Fibroblast of skin of right biceps (primary cell): ENCODE measurements at places on chromosomes 13 and 19.

- DNase-seq, result peak; percentile 44
Measured at GRCh38 chr13:110713981-110714796, 689 bp downstream of the ING1 start.

DNA sequence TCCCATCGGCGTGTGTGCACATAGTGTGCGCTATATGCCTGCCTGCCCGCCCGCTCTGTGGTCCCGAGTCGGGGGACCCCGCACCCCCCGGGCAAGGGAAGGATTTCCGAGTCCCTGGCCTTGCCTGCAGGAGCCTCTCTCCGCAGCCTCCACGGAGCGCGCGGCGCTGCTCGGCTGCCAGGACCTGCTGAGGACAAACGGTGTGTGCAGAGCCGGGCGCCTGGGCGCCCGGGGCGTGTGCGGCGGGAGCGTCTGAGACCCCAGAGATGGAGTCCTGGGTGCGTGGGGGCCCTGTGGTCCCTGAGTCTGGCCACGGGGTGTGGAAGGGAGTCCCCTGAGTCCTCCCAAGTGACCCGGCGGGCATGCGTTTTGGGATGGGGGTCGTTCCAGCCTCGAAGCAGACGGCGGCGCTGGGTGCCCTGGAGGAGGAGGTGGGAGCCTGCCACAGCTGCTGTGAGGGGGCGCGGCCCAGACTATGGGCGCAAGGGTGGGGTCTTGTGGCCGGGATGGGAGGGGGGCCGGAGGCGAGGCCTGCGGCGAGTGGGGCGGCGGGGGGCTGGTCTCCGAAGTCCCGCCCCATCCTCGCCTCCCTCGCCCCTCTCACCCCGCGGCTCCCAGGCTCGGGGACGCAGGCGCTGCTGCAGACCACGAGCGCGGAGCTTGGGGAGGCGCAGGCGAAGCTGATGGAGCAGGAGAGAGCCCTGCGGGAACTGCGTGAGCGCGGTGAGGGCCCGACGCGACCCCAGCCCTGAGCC lies 25.3 kb downstream of the CLEC4M start:
- DNase-seq, result no peak

- no peak for DNase-seq
Measured at GRCh38 chr19:40144947-40145748, 46.1 kb upstream of the MAP3K10 start.

GRCh38 chr13:78183732-78184131 lies 265.1 kb upstream of the EDNRB start:
- DNase-seq, result peak; percentile 34

DNA sequence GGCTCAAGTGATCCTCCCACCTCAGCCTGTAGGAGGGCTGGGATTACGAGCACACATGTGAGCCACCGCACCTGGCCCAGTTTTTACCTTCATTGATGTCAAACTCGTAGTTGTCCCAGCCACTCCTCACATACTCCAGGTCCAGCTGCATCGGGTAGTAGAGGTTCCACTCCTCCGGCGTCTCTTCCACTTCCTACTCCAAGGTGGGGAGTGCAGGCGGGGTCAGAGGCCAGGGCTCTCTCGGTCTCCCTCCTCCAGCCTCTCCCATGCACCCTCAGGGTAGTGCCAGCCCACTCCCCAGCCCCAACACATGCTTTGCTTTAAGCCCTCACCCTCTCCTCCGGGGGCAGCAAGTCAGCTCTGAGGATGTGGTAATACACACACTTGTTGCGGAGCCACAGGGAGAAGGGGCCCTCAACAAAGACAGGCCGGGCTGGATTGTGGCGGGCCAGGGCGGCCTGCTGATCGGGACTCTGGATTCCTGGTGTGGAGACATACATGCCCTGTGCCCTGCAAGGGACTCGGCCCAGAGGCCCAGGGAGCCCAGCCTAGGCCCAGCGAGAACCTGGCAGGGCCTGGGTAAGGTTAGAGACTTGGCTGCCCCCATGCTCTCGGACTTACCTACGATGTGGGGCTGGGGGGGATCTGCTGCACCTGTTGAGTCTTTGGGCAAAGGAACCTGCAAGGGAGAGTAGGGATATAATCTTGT lies 1.9 kb upstream of the ZNF653 start:
- no peak for DNase-seq

- peak; percentile 55 for DNase-seq
Measured at GRCh38 chr19:9793071-9793591, 24.6 kb upstream of the ZNF846 start.

DNA sequence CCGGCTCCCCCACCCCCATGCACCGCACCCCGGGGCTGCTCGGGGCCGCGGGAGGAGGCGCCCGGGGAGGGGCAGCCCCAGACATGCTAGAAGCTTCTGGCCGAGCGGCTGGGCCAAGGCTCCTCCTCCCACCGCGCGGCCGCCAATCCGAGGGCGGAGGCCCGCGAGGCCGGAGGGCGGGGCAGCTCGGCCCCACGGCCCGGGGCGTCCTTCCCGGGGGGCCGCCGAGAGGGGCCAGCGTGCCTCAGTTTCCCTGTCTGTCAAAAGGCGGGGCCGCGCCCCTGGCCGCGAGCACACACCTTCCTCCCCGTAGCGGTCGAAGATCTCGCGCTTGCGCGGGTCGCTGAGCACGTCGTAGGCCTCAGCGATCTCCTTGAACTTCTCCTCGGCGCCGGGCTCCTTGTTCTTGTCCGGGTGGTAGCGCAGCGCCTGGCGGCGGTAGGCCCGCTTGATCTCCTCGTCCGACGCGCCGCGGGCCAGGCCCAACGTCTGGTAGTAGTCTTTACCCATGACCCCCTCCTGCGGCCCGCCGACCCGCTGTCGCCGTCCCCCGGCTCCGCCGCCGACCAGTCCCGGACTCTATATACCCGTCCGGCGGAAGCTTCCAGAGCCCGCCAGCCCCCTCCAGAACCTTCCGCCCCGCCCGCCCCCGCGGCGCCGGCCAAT lies at the start of gene DNAJB1:
TSS of gene DNAJB1 (minus strand) at position 558 of the 666 bp plus-strand sequence. CDS start at position 510, 48 bp downstream.
- peak; percentile 79 for DNase-seq

DNA sequence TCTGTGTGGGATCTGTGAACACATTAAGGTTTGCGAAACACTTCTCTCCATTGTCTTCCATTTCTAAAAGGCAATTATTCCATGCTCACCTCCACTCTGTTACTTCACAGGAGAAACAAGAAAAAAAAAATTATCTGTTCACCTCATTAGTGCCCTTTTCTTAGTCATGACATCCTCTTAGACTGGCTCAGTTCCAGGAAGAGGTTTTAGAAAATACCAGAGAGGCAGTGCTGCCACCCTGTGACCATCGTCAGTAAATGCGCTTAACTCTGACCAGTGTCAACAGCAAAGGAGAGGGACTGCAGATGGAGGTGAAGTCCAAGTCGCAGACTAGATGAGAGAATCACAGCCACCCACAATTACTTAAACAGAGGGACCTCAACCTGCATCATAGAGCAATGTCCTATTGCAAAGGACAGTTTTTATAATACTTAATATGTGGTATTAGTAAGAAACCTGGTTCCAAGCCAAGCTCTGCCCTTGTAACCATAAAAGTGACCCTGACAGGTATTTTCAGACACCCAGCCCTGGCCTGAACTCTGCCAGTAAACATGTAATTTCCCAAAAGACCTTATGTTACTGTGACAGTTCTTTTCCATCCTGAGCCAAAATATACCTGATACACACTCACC lies 19.4 kb downstream of the CEACAM21 start:
- DNase-seq, result peak; percentile 77

- no peak for DNase-seq
Measured at GRCh38 chr19:31519908-31520307, 170.7 kb upstream of the TSHZ3 start.

DNA sequence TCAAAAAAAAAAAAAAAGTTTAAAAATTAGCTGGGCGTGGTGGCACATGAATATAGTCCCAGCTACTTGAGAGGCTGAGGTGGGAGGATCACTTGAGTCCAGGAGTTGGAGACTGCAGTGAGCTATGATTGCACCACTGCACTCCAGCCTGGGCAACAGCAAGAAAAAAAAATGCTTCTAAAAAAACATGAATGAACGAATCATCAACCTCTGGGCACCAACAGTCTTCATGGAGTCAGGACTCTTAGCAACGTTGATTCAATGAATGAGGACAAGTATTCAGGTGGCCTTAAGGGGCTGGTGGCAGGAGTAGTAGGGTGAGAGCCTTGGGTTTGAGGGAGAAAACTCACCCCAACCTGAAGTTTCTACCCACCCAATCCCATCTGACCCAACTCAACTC lies 20.6 kb upstream of the OLFM2 start:
- DNase-seq, result peak; percentile 45

GRCh38 chr19:4929186-4929585 lies 19.9 kb downstream of the UHRF1 start:
- DNase-seq, result no peak

DNA sequence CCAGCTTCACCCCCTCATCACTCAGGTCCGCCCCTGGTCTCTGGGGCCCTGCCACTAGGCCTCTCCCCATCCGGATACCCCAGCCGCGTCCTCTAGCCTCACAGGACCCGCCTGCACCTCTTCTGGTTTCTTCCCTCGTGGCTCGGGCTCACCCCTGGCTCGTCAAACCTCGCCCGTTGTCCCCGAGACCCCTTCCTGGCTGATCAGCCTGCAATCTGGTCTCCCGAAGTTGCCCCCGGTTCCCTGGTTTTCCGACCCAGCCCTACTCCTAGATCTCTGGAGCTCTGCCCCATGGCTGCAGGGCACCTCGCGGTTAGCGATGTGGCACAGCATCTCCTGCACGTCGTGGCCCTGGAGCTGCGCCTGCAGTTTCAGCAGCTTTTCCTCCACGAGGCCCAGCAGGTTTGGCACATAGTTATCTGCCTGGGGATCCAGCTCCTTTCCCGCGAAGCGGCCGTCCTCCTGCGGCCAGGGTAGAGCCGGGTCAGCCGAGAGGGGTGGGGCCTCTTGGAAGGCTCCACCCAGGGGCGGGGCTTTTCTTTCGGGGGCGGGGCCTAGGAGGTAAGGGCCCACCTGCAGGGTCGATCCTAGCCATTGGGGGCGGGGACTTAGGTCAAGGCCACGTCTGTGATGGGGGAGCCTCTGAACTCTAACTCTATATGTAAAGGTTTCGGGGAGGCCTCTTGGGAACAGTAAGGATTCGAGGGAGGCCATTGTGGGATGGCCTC lies 2.4 kb upstream of the RGL3 start:
- DNase-seq, result no peak

DNA sequence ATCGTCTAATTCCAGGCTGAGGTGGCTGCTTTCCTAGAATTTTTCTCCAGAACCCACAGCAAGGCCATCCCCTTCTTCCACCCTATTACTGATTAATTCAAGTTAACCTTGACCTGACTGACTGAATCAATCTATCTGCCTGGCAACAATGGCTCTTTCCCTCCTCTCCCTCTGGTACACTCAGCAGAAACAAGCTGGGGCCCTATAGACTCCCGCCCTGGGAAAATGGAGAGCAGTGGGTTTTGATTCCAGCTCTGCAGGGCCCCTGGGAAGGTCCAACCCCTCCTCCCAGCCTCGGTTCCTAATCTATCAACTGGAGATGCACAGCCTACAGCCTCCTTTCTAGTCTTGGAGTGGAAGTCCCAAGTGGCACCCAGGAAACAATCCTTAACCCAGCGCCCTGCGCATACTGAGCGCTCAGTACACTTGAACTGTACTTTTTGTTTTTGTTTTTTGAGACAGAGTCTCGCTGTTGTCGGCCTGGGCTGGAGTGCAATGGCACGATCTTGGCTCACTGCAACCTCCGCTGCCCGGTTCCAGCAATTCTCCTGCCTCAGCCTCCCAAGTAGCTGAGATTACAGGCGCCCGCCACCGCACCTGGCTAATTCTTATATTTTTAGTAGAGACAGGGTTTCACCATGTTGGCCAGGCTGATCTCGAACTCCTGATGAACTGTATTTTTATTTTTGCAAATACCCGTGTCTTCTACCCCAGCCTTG lies 5.2 kb upstream of the C3 start:
- no peak for DNase-seq

GRCh38 chr13:85799097-85799582 lies at the start of gene SLITRK6:
TSS of gene SLITRK6 (minus strand) at chr13:85799419. CDS start at chr13:85796508, 2,911 bp downstream.
- DNase-seq, result peak; percentile 71

- DNase-seq, result no peak
Measured at GRCh38 chr13:106095919-106096318, 439.5 kb downstream of the EFNB2 start.

DNA sequence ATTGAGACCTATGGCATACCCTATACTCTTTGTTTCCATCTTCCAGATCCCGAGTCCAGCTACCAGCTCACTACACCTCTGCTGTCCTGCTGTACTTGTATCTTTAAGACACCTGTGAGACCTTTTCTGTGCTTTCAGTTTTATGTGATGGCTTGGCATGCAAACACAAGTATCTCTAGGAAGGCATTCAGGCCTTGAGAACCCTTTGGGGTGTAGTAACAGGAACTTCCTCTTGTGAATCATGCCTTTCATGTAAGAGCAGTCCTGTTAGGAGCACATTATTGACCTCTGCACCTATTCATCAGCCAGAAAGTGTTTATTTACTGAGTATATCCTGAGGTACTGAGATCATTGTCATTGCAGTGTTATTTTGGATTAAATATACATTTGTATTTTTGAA lies 87.0 kb upstream of the HTR2A start:
- peak; percentile 11 for DNase-seq

DNA sequence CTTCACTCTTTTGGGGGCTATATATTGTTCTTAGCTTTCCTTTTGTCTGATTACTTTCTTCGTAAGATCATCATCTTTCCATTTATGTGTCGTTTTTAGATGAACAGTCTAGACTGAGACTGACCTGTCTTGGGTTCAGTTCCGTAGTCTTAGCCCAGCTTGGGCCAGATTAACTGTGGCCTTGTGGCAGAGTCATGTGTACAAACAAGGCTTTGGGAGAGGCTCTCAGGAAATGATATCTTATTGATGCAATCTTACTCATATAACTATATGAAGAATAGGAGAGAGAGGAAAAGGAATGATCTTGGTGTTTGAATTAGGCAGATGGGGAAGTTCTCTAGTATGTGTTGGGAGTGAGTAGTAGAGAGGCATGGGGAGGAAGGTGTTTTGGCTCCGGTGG lies 6.8 kb upstream of the ERCC5 start:
- DNase-seq, result no peak

DNA sequence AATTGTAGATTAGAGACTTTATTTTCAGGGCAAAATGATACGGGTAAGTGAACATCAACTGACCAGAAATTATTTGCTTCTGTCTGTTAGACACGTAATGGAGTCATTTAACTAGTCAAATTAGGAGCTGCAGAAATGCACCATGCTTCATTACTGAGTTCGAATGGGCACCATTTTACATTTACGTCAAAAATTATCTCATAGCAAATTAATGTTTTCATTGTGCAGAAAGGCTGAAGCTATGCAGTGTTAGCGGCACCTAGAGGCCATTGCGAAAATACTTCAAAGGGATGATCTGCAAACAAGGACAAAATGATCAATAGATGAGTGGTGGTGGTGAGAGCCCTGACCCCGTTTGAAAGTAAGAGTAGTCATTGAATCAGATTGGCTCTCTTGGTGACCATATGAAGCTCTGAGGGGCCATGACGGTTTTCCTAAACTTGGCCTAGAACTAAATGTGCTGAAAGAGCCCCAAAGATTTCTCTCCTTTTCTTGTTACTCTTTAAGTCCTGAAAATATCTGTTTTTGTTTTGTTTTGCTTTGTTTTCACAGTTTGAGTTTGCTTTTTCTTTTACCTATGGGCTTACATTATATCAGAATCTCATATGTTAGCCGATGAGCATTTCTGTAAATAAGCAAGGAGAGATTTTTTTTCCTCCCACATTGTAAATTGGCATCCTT lies 277.9 kb downstream of the ZNF536 start:
- peak; percentile 64 for DNase-seq

- DNase-seq, result no peak
Measured at GRCh38 chr13:36925603-36926002, 5.6 kb upstream of the SMAD9 start.

- DNase-seq, result no peak
Measured at GRCh38 chr19:7351861-7352260, 3.1 kb downstream of the ARHGEF18 start.

- DNase-seq, result no peak
Measured at GRCh38 chr19:10639836-10640235, 14.3 kb upstream of the ILF3 start.

GRCh38 chr19:51296336-51297093 lies 14.9 kb upstream of the IGLON5 start:
- DNase-seq, result no peak
